Activated effector memory CD4-positive, alpha-beta T cell treated with anti-CD3 and anti-CD28 coated beads, Interleukin-2, amount 50 U/mL, for 16 hours (primary cell): ENCODE measurements at places on chromosomes 6 and 20.

- no peak for DNase-seq
Measured at GRCh38 chr20:13862245-13862644, 77.4 kb downstream of the NDUFAF5 start.

DNA sequence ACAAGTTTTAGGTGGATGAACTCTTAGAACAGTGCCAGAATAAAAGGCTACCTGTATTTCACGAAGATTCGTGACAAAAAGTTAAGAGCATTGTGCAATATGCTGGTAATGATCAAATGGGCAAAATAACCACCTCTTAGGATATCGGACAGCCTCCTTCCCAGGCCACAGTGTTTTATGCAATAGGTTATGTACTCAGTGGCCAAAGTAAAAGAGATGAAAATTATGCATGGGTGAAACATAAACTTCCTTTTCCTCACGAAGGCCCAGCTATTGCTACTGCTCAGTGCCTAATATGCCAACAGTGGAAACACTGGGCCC is 153.6 kb upstream of the SIM1 start:
- no peak for DNase-seq

GRCh38 chr20:62301111-62301668 is 1.6 kb upstream of the ADRM1 start:
- no peak for DNase-seq

DNA sequence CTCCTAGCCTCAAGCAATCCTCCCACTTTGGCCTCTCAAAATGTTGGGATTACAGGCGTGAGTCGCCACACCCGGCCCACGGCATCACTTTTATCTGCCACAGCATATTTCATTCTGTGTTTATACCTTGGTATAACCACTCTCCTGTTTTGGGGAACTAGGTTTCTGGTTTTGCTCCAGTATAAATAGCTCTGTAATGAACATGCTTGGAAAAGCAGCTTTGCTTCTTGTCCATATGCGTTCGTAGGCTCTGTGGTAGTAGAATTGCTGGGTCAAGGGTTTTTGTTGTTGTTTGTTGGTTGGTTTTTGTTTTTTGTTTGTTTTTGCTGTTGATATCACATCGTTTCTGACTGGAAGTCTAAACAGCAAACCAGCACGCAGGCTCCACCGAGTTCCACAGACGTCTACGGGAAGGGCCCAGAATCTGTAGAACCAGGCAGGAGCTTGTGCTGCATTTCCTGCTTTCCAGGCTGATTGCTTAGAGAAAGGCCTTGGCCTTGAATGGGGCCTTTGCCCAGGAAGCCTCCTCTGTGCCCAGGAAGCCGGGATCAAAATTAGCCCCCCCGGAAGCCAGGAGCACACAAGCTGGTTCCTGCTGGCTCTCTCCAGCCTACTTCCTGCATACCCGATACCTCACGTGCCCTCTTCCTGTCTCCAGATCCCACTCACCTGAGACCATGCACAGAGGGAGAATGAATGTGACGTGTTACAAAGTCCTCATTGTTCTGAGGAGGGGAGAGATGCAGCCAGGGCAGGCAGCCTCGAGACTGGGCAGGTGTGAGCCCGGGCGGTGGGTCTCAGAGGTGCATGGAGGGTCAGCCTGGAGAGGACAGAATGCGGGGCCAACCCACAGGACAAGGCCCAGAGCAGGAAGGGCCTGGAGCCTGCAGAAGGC is 34.7 kb downstream of the AAR2 start:
- no peak for DNase-seq

- no peak for DNase-seq
Measured at GRCh38 chr20:6703047-6703446, 64.4 kb upstream of the BMP2 start.

DNA sequence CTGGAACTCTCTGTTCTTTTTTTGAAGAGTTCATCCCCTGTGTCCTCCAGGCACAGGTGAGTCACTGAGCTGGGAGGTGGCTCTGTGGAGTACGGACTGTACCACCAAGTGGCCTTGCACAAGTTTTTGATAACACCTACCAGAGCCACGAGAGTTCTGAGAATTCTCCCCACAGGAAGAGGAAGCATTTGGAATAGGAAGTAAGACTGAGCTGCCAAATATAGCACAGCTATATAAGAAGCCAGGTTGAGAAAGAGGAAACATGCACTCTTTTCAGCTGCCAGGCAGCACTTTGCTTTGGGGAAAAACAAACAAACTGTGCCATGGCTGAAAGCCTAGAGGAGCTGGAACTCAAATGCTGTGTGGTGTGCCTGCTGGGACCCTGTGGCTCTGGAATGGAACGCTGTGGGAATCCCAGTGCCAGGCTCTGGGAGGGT is 70.8 kb upstream of the RIPOR2 start:
- peak; percentile 74 for DNase-seq

GRCh38 chr6:105993341-105994117 is 92.6 kb upstream of the PRDM1 start:
- no peak for DNase-seq

DNA sequence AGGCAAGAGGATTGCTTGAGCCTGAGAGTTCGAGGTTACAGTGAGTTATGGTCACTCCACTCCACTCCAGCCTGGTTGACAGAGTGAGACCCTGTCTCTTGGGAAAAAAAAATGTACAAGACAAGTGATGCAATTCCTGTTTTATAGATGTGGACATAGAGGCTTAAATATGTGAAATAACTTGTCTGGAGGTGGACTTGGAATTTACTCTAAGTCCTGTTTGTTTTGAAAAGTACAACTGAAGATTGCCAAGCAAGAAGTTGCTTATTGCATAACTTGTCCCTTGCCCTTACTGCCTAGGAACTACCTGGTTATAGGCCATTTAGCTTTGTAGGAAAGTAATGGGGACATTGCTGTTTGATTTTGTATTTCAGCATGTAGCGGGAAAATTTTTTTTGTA is 26.0 kb upstream of the ADIG start:
- DNase-seq = no peak

DNA sequence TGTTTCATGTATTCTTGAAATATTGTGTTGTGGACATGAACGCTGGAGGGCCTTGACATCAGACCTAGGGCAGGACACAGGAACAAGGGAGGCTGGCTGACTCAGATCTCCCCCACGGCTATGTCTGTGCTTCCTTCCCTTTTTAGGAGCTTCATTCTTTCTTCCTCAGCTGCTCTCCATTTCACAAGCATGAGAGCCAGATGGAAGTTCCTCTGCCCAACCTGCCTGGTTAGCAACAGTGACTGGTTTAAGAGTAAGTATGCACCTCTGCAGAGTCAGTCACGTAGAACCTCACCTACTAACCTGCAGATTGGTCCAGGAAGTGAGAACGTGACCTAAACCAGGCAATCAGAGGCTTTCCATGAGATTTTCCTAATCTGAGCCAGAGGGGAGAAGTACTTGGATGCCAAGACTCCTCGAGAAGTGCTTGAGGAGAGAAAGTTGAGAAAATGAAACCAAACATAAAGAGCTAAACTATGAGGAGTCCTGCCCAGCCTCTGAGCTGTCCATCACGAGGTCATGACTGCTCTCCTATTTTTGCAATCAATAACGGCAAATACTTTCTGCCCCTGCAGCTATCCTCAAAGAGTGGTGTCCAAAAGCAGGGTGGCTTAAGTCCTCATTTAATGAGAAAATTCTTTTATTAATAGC is 465.2 kb upstream of the CITED2 start:
- DNase-seq = no peak

DNA sequence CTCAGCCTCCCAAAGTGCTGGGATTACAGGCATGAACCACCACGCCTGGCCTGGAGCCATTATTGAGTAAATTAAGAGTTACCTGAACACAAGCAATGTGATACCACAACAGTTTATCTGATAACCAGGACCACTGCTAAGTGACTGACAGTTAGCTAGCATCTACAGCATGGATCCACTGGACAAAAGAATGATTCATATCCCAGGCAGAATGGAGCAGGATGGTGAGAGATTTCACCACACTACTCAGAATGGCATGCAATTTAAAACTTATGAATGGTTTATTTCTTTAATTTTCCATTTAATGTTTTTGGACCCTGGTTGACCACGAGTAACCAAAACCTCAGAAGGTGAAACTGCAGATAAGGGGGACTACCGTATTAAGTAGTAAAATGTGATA is 48.6 kb downstream of the RALGAPA2 start:
- no peak for DNase-seq

GRCh38 chr6:70376628-70377027 is 36.7 kb upstream of the FAM135A start:
- DNase-seq = no peak

DNA sequence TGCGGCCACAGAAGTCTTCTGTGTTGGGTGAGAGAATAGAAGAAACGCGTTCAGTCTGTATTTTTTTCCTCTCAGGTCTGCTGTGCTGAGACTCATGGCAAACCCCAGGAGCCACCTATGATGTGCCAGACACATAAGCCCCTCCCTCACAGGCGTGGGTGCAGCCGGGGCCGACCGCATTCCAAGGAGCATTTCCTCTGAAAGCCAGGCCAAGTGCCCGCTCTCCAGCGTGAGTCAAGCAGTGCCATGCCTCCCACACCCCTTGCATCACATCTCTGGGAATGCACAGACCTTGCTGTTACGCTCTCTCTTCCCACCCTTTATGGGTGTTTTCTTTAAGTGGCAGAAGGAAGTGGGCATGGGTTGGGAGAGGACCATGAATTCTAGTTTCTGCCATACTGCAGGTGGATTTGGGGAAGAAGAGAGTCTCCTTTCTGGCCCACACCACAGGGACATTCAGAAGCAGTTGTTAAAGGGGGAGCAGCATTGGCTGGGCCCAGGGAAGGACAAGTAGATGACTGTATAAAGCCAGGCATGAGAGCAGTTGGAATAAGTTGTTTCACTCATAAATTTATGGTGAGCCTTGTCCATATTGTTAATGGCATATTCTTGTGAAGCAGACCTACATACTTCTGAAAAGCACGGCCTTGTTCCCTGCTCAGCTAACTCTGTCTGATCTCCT is 37.1 kb upstream of the TFAP2A start:
- DNase-seq = no peak
